ENCODE measurements at places on chromosomes 2 and 18.

- DNase-seq, result no peak
Measured at GRCh38 chr2:192153561-192153960, 41.2 kb downstream of the TMEFF2 start.

GRCh38 chr18:4196351-4196750, 258.8 kb downstream of the DLGAP1 start:
- DNase-seq, result no peak

GRCh38 chr18:48053881-48054816, 123.7 kb upstream of the SMAD2 start:
- DNase-seq, result no peak

DNA sequence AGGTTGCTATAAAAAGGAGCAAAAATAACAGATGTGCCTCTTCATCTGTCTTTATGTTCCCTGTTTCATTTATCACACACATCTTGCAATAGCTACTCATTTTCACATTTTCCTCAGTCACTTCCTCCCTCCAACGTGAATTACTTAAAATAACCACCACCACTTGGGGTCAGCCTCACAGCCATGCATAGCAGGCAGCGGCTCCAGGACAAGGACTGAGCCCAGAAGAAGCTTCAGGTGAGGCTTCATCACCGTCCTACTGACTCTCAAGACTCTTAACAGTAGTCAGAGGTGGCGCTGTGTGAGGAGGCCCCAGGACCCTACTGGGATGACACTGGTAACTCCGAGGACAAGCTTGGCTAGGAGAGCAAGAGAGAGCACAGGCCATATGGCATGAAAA, 15.5 kb upstream of the ST8SIA5 start:
- no peak for DNase-seq

GRCh38 chr2:222813177-222813843, 47.5 kb upstream of the ACSL3 start:
- DNase-seq, result peak; percentile 21

GRCh38 chr2:197280015-197280702, 30.4 kb downstream of the ANKRD44 start:
- no peak for DNase-seq

DNA sequence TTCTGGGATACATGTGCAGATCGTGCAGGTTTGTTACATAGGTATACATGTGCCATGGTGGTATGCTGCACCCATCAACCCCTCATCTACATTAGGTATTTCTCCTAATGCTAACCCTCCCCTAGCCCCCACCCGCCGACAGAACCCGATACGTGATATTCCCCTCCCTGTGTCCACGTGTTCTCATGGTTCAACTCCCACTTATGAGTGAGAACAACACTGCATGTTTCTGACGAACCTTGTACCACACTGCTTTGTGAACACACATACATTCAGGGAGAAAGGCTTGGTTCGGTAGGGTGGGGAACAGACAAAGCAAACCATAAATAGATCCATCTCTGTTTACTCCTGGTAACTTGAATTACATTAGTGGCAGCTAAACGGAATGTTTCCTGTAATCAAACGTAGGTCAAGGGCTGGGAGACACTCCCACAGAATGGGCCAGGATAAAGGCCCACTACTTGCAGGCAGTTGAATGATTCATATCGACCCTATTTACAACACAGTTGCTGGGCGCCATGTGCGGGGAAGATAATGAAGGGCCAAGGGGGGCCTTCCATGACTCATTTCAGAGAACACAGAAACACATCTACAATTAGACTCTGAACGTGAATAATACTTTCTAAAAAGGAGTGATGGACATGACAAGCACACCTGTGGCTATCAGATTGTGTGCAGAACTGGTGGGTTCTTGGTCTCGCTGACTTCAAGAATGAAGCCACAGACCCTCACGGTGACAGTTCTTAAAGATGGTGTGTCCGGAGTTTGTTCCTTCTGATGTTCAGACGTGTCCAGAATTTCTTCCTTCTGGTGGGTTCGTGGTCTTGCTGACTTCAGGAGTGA, 56.8 kb upstream of the KIDINS220 start:
- no peak for DNase-seq

DNA sequence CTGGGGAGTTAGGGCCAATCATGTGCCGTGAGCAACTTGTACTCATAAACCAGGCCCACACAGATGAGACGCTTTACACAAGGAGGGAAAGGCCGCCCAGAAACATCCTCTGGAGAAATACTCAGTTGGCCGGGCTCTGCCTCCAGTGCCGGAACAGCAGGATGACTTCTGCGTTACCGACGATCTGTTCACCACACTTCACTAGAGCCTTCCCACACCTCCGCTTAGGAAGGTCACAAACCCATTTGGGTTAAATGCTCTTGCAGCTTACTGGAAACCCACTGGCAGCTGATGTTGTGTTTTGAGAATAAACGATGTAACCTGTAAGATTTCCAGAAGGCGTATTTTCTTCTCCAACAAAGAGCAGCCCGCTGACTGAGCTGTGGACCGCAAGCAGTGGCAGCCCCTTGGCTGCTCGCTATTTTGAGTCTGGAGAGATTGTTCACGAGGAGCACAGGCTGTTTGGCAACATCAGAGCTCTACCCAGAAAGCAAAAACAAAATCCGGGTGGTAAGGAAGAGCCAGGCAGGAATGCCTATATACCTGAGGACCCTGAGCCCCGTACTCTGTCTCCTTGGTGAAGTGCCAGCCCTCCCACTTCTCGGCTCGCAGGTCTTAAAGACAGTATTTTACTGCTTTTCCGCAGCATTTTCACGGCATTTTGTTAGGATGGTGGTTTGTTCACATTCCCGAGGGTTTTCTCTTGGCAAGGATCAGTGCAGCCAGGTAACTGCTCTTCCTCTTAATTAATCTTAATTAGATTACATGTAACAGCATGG, 44.0 kb downstream of the COLEC12 start:
- DNase-seq, result no peak

Measured in AG08396 (cell line).